ENCODE measurements at places on chromosomes 7 and 10. TPM values are rescaled to one million over a fixed set of nuclear protein-coding genes. Genes with fewer than 3 reads are reported as not detected.

DNA sequence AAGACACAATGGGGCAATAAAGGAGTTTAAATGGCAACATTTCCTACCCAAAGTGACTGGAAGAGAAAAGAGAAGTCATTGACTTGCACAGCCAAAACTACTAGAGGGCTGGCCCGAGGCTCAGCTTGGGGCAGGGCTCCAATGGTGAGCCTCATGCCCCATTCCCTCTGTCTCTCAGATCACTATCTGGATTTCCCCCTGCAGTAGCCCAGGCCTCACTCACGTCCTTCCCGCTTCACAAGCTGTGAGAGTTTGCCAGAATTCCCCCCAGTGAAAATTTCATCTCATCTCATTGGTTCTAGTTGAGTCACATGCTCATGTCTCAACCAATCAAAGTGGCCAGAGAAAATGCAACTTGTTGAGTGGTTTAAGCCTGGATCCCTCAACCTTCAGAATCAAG, 181.3 kb downstream of the WDR11 start:
- no peaks in the 10 kb centered on the region for H3K36me3 ChIP-seq
- DNase-seq = no peak
- no peak overlapping the region for H3K27ac ChIP-seq
- H3K4me1 ChIP-seq = no peaks in the 10 kb centered on the region

- no peaks in the 10 kb centered on the region for H3K27me3 ChIP-seq
- H3K4me1 ChIP-seq = peaks cover 39% of the 10 kb centered on the region
- peaks cover 10% of the 10 kb centered on the region for H3K36me3 ChIP-seq
- no peak overlapping the region for H3K27ac ChIP-seq
- no peak for DNase-seq
Measured at GRCh38 chr10:124057601-124058000, 35.8 kb downstream of the CHST15 start.

GRCh38 chr7:50554431-50555322, 10.5 kb downstream of the DDC start:
- H3K36me3 ChIP-seq = no peaks in the 10 kb centered on the region
- no peaks in the 10 kb centered on the region for H3K27me3 ChIP-seq
- no peaks in the 10 kb centered on the region for H3K4me1 ChIP-seq
- H3K4me3 ChIP-seq = no peak overlapping the region
- no peak overlapping the region for H3K27ac ChIP-seq

DNA sequence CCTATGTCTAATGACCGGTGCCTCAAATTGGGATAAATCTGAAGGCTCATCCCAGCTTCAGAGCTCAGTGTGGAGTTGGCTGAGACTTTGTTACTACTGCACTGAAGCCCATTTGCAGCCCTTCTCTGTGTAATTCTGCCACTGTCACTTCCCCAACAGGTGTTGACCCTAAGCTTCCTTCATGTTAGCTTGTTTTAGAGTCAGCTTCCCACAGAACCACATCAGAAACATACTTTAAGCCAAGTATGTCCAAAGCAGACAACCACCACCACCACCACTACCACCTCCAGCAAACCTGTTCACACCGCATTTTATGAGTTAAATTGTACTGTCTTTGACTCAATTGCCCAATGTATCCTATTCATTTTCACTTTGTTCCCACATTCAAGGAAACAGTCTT, 25.2 kb upstream of the GNAT3 start:
- no peaks in the 10 kb centered on the region for H3K4me1 ChIP-seq
- H3K36me3 ChIP-seq = no peaks in the 10 kb centered on the region
- no peak for DNase-seq

DNA sequence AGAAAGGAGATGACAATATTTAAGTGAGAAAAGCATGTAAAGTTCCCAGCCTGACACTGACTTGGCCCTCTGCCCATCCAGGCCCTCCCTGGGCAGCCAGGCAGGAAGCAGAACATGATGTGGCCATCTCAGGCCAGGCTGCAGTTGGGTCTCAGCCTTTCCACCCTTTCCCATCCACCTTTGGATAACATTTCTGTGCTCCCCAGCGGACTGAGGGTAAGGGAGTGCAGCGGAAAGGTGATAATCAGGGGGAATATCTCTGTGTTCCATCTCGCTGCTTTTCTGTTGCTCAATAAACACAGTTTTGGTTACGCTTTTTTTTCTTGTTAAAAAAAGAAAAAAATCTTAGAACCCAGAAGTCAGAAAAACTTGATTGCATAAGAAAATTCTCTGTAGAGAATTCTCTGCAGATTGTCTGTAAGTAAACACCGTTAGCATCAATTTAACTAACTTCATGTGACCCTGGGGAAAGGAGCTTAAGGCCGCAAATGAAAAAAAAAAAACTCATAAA, 37.2 kb upstream of the TARP start:
- no peak for DNase-seq
- peak overlapping the region; percentile 39 for H3K4me3 ChIP-seq
- no peaks in the 10 kb centered on the region for H3K36me3 ChIP-seq
- H3K27me3 ChIP-seq = no peaks in the 10 kb centered on the region
- H3K27ac ChIP-seq = no peak overlapping the region

GRCh38 chr10:62811159-62811875, 4.8 kb downstream of the EGR2 start:
- no peak overlapping the region for H3K4me3 ChIP-seq
- no peak for DNase-seq
- H3K27ac ChIP-seq = no peak overlapping the region
- H3K4me1 ChIP-seq = peaks cover 28% of the 10 kb centered on the region

DNA sequence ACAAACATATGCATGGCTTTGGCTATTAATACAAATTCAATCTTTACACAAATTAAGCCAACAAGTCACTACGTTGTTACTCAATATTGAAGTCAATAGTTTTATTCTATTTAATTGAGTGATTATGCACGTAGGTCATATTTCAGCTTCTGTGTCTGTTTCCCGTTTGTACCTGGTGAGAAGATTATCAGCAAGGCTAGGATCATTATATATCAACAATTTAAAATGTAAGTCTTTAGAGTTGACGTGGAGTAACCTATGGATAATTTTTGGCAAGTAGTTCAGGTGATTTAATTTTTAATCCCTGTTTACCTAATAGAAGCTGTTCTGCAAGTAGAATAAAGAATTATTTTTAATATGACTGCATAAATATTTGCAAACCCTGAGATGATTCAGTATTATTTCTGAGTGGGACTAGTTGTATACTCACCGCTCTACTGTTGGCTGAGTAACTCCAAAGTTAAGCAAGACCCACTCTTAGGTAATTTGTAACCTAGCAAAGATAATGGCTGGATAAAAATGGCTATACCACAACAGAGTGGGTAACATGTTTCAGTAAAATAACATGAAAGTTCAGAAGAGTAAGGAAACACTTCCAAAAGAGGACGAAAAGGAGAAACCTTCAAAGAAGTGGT, 161.0 kb downstream of the HGF start:
- no peaks in the 10 kb centered on the region for H3K36me3 ChIP-seq
- no peaks in the 10 kb centered on the region for H3K27me3 ChIP-seq
- no peaks in the 10 kb centered on the region for H3K4me1 ChIP-seq
- DNase-seq = no peak

DNA sequence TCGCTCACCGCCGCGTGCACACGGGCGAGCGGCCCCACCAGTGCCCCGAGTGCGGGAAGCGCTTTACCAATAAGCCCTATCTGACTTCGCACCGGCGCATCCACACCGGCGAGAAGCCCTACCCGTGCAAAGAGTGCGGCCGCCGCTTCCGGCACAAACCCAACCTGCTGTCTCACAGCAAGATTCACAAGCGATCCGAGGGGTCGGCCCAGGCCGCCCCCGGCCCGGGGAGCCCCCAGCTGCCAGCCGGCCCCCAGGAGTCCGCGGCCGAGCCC, 3.3 kb downstream of the REPIN1 start:
- peaks cover 57% of the 10 kb centered on the region for H3K36me3 ChIP-seq
- peaks cover 57% of the 10 kb centered on the region for H3K4me1 ChIP-seq
- no peaks in the 10 kb centered on the region for H3K27me3 ChIP-seq
- no peak for DNase-seq

- H3K27me3 ChIP-seq = no peaks in the 10 kb centered on the region
- H3K36me3 ChIP-seq = no peaks in the 10 kb centered on the region
Measured at GRCh38 chr10:12466704-12467305, 117.5 kb downstream of the CAMK1D start.

GRCh38 chr7:142319970-142320369, 62.1 kb upstream of the PRSS58 start:
- no peaks in the 10 kb centered on the region for H3K4me1 ChIP-seq
- no peak overlapping the region for H3K27ac ChIP-seq

GRCh38 chr10:17671307-17671706, 27.4 kb downstream of the STAM start:
- no peaks in the 10 kb centered on the region for H3K27me3 ChIP-seq
- no peak overlapping the region for H3K27ac ChIP-seq
- H3K4me3 ChIP-seq = no peak overlapping the region
- H3K4me1 ChIP-seq = no peaks in the 10 kb centered on the region
- DNase-seq = no peak
- H3K36me3 ChIP-seq = no peaks in the 10 kb centered on the region

- H3K36me3 ChIP-seq = no peaks in the 10 kb centered on the region
- no peaks in the 10 kb centered on the region for H3K27me3 ChIP-seq
- H3K4me3 ChIP-seq = no peak overlapping the region
- no peak for DNase-seq
- H3K27ac ChIP-seq = no peak overlapping the region
- H3K4me1 ChIP-seq = no peaks in the 10 kb centered on the region
Measured at GRCh38 chr7:150435390-150436073, 14.9 kb upstream of the GIMAP8 start.

DNA sequence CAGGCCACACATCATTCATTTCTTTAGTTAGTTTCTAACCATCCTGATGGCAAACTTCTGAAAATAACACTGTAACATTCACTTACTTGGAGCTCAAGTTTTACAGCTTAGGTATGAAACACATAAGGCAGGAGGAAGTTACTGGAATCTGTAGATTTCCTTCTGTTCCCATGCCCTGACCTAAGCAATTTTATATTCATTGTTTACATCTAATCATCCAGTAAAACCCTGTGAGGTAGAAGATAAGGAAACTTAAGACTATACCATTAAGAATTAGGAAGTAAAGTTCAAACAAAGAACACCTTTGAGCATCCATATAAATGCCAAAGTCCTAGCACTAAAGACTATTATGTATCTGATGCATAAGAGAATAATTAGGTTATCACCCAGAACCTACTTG, 19.5 kb downstream of the RALA start:
- H3K27ac ChIP-seq = no peak overlapping the region
- H3K27me3 ChIP-seq = no peaks in the 10 kb centered on the region
- H3K36me3 ChIP-seq = no peaks in the 10 kb centered on the region
- no peak overlapping the region for H3K4me3 ChIP-seq

- H3K36me3 ChIP-seq = peaks cover 60% of the 10 kb centered on the region
- H3K4me1 ChIP-seq = peaks cover 73% of the 10 kb centered on the region
- peak overlapping the region; percentile 63 for H3K27ac ChIP-seq
- H3K27me3 ChIP-seq = no peaks in the 10 kb centered on the region
- no peak overlapping the region for H3K4me3 ChIP-seq
Measured at GRCh38 chr10:79137826-79138225, 69.1 kb downstream of the ZMIZ1 start.

- no peaks in the 10 kb centered on the region for H3K36me3 ChIP-seq
- no peak overlapping the region for H3K4me3 ChIP-seq
- DNase-seq = no peak
Measured at GRCh38 chr7:93804726-93805125, 85.8 kb downstream of the TFPI2 start.

- peaks cover 22% of the 10 kb centered on the region for H3K4me1 ChIP-seq
- H3K36me3 ChIP-seq = peaks cover 12% of the 10 kb centered on the region
Measured at GRCh38 chr10:1199345-1199673, 143.1 kb downstream of the WDR37 start.

CTNNA3 gene
- total RNA-seq = 57.1 TPM

REPIN1 gene
- total RNA-seq = 31.0 TPM

ABCB1 gene
- 18.5 TPM for total RNA-seq

CALML3 gene
- total RNA-seq = not detected

C1GALT1 gene
- 35.5 TPM for total RNA-seq

MRLN gene
- 25.0 TPM for total RNA-seq

TMEM236 gene
- total RNA-seq = 0.50 TPM

CNTNAP2 gene
- total RNA-seq = 41.3 TPM

BAMBI gene
- 44.9 TPM for total RNA-seq
